CD4-positive, alpha-beta T cell treated with Interleukin-17A for 1 hour (primary cell): ENCODE measurements at places on chromosomes 11 and 22.

- DNase-seq = no peak
These were observed 149.6 kb upstream of the MTNR1B start for GRCh38 chr11:92819830-92820229.

DNA sequence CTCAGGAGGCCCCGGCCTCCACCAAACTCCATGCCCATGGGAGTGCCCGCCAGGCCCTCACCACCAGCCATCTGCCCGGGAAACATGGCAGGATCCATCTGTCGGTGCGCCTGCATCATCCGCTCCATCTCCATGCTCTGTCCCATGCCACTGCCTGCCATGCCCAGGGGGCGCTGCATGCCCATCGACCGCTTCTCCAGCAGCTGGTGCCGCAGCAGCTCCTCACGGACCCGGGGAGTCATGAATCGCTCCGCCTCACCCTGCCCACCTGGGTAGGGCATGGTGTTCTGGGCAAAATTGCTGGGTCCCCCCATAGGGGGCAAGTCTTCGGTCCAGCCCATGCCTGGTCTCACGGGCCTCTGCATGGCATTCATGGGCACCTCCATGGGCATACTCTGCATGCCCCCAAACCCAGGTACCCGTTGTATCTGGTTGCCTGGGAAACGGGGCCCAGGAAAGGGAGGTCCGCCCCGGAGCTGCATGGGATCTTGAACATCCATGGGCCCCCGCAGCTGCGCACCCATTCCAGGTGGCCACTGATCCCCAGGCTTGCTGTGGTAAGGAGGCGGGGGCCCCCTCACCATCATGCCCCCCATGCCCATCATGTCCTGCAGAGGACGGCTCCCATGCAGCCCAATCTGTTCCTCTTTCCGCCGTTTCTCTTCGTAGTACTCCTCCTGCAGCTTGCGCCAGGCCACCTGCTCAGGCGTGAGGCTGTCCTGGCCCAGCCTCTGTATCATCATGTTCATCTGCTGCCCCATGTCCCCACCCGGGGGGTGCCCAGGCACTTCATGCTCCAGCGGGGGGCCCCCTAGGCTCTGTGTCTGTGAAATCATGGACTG lies 18.0 kb downstream of the CXCR5 start:
- no peak for DNase-seq

DNA sequence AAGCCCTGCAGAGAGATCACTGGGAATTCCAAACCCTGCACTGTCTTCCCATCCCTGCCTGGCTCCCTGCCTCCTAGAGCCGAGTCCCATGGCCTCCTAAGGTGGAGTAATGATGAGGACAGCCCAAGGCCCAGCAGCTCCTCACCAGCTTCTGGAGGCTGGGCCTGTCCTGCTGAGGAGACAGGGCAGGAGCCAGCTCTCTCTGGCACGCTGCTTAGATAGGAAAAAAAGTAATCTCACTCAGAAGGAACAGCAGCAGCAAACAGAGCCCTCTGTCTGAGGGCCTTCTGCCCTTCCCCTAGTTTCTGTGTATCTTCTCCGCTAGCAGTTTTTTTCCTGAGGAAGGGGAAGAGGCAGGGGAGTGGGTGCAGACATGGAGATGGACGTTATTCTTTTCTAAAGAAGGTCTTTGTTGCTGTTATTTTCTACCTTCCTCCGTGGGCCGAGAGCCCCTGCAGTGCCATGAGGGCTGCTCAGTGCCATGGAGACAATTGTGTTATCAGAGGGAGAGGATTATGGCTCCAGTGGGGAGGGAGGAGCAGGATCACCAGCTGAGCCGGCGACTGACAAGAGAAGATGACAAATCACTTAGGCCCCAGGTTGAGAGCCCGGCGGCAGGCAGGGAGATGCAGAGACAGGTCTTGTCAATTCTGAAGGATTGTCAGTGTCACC lies 315.3 kb downstream of the BUD13 start:
- no peak for DNase-seq

DNA sequence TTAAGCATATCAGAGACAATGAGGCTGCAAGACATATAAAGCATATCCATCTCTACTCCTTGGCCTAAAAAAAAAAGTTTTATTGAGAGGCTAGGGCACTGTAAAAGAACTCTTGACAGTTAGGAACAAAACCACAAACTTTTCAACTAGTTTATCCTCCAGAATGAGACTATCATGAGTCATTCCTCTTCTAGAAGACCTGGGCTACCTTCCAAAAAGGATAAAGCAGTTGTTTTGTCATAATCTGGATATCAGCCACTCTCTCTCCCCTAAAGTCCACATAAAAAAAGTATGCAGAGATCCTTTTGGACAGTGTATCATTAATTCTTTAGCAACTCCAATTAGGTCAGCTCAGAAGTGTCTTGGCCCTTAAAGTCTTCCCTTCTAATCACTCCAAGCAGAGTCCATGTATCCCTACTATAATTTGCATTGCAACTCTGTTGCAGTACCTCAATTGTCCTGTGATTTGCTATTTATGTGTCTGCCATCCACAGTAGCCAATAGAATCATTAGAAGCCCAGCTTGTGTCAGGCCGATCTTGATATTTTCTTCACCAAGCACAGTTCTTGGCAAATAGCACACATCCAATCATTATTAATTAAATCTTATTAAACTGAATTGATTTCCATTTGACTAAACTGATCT lies 10.4 kb downstream of the OR51T1 start:
- no peak for DNase-seq

DNA sequence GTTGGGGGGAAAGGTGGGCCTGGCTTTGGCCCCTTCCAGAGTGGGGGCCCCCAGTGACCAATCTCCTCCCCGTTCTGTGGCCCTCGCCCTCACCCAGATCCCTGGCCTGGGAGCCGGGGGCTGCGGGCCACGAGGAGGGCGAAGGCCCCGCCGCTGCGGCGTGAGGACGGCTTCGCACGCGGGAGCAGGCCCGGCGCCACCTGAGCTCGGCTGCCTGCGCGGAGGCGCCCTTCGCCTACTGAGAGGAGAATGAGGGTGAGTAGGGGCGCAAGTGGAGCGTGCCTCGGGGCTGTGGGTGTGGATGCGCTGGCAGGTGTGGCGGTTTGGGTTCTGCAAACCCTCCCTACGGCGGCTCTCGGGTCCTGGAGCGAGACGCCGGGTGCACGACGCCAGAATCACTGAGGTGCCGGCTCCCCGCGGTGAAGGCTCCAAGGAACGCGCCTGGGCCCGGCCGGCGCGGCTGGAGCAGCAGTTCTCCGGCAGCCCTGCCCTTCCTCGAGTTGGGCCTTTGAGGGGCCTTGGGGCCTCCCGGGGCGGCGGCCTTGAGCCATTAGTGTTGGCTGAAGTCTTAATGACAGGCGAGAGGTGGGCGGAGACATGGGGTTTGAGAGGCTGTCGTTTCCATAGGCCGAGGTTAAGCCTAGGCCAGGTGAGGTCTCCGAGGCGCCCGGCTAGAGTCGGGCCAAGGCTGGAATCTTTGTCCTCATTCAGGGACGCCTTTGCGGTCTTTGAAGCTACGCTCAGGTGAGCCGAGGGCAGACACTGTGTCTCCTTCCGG lies 65.3 kb downstream of the CTTN start:
- DNase-seq = no peak

DNA sequence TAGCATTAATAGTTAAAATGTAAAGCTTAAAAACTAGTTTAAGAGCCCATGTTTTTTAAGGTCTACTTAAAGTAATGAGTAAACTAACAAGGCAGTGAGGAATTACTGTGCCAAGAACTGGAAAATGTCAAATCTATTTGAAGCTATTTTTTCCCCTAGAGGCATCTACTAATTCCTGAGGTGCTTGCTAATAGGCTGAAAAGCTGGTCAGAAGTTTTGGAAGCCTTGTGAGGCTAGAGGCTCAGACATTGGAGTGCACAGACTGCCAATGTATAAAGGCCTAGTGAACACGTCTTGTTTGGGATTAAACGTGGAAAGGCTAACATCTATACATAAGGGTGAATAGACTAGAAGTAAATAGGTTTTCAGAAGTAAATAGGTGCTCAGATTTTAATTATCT lies 136.5 kb upstream of the C11orf87 start:
- DNase-seq = no peak

- no peak for DNase-seq
These were observed 270.2 kb downstream of the CTTN start for GRCh38 chr11:70668204-70669202.

GRCh38 chr11:61885784-61886580 lies 5.4 kb downstream of the FADS3 start:
- DNase-seq = no peak

GRCh38 chr11:17076517-17077239 lies 789 bp downstream of the RPS13 start:
- DNase-seq = no peak

- DNase-seq = no peak
These were observed 1.0 kb downstream of the MS4A4A start for GRCh38 chr11:60281485-60281884.

DNA sequence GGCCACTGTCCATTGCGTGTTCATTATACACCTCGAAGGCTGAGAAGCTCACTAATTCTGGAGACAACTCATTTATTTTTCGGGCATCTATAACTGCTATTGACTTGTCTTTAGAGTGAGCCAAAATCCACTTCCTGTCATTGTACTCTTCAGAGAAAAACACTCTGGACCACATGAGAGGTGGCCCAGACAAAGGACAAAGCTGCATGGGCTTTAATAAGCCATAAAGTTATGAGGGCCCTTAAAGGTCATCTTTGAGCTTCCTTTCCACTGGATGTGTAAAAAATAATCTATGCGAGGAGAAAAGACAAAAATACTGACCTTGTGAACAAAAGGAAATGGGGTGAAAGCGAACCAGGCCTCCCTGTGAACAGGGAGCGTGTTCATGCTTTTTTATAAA lies 63.5 kb upstream of the ZC3H12C start:
- no peak for DNase-seq

DNA sequence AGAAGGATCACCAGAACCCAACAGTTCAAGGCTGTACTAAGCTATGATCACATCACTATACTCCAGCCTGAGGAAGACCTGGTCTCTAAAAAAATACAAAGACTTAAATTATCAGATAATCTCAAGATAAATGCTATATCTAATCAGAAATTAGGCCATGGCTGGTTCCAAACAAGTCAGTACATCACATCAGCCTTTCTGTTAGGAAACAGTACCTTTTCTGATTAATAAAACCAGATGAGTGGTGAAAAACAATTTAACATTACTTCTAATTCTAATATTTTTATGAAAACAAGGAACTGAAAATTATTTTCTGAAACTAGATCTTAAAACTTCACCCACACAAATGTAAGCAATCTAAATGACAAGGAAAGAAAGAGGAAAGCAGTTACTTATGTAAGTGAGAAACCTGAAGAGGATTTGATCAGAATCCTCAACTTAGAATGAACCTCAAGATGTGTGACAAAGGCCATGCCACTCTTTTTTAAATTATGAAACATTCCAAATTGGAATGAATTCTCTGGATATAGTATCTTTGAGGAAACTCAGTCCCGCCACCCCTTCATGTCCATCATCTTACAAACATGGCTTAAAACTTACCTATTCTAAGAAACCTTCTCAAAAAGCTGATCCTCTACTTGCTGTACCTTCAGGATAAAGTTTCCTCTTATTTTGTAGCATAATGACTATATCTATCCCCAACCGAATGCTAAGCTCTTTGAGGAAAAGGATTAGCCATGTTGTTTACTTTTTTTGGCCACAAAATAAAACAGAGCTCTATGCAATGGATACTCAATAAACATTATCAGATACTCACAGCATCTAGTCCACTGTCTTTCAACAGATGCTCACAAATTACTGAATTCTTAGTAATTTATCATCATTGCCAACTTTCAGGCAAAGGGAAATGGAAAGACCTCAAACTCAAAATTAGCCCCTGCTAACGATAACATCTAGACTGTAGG lies 132.0 kb downstream of the MRTFA start:
- no peak for DNase-seq

GRCh38 chr11:28966951-28967350 lies 858.8 kb downstream of the METTL15 start:
- no peak for DNase-seq

DNA sequence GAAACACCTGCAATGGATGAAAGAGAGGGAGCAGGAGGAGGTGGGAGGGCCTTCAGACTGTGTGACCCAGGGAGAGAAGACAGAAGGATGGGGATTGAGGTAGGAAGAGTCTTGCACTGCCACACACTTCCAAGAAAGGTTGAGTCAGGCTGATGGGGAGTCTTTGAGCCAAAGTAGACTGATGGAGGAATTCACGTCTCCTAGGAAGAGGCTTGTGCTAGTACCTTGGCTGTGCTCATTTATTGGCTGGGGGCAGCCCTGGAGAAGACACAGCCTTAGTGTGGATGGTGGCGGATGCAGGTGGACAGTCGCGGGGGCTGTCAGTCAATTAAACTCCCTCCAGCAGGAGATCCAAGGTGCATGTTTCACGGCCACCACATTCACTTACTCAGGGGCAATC lies 16.2 kb upstream of the ACCSL start:
- no peak for DNase-seq

DNA sequence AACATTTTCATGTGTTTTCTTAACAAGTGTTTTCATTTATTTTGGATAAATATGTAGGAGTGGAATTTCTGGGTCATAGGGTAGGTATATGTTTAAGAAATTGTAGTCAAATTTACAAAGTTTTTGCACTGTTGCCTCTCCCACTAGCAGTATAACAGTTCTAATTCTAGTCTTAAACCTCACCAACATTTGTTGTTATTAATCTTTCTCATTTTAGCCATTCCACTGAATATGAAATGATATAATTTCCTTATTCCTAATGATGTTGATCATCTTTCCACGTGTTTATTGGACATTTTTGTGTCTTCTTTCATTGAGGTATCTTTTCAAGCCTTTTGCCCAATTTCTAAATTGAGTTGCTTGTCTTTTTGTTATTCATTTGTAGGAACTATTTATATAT lies 62.0 kb downstream of the C11orf91 start:
- DNase-seq = no peak

- no peak for DNase-seq
These were observed 6.3 kb downstream of the RASSF7 start for GRCh38 chr11:567011-567628.

GRCh38 chr11:125797641-125798040 lies 9.7 kb downstream of the PATE3 start:
- no peak for DNase-seq
